ENCODE measurements at places on chromosomes 12 and 14.

- no peak for DNase-seq
- H3K4me3 ChIP-seq, result no peak overlapping the region
- peaks cover 3% of the 10 kb centered on the region for H3K4me1 ChIP-seq
- H3K27me3 ChIP-seq, result no peaks in the 10 kb centered on the region
- no peaks in the 10 kb centered on the region for H3K36me3 ChIP-seq
These were observed 3.0 kb downstream of the SMCO3 start for GRCh38 chr12:14810953-14811483.

GRCh38 chr14:20617138-20618003 is 24.1 kb downstream of the OR6S1 start:
- no peaks in the 10 kb centered on the region for H3K36me3 ChIP-seq
- no peak overlapping the region for H3K4me3 ChIP-seq
- H3K27me3 ChIP-seq, result peaks cover 1% of the 10 kb centered on the region
- DNase-seq, result no peak

DNA sequence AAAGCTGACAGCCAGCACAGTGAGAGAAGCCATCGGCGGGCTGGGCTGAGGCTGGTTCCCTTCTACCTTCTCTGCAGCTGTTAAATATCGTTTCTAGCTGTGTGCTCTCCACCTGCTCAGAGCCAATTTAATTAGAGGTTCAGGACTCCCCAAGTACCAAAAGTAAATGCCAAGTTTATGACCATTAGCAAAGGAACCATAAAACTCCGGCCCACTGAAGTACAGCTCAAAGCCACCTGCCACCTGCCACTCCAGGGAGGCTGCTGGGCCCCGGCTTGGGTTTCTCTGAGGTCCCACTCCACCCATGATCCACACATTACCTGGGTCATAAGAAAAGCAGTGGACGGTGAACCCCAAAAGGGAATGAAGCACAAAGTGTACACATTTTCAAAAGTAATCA is 272.8 kb downstream of the KSR2 start:
- no peak overlapping the region for H3K27ac ChIP-seq
- H3K27me3 ChIP-seq, result no peaks in the 10 kb centered on the region
- no peak for DNase-seq
- H3K36me3 ChIP-seq, result no peaks in the 10 kb centered on the region
- no peak overlapping the region for H3K4me3 ChIP-seq

DNA sequence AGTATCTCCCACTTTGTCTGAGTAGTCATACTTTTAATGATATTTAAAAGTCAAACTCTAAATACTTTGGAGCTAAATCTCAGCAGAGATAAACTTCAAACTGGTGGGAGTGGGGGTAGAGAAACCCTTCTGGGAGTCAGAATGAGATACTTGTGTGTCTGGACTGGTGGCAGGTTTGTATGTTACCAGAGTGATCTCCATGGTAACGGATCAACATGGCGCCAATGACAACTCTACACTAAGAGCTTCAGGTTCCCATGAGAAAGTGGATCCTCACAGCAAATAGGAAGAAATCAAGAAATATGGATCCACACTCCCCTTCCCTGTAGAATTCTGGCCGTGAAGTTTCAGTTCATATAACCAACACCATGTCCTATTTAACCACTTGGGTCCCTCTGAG is 121.9 kb downstream of the ETV6 start:
- no peaks in the 10 kb centered on the region for H3K27me3 ChIP-seq
- H3K4me3 ChIP-seq, result no peak overlapping the region
- no peaks in the 10 kb centered on the region for H3K36me3 ChIP-seq
- H3K27ac ChIP-seq, result no peak overlapping the region
- no peak for DNase-seq

- H3K27ac ChIP-seq, result no peak overlapping the region
- no peaks in the 10 kb centered on the region for H3K27me3 ChIP-seq
- H3K4me3 ChIP-seq, result no peak overlapping the region
- no peak for DNase-seq
- H3K36me3 ChIP-seq, result no peaks in the 10 kb centered on the region
These were observed 40.4 kb upstream of the GTF2A1 start for GRCh38 chr14:81261176-81261575.

- peak overlapping the region; percentile 73 for H3K27ac ChIP-seq
- no peak for DNase-seq
- H3K27me3 ChIP-seq, result no peaks in the 10 kb centered on the region
- peaks cover 94% of the 10 kb centered on the region for H3K36me3 ChIP-seq
- peaks cover 99% of the 10 kb centered on the region for H3K4me1 ChIP-seq
These were observed 73.1 kb downstream of the BCL11B start for GRCh38 chr14:99198746-99199502.

DNA sequence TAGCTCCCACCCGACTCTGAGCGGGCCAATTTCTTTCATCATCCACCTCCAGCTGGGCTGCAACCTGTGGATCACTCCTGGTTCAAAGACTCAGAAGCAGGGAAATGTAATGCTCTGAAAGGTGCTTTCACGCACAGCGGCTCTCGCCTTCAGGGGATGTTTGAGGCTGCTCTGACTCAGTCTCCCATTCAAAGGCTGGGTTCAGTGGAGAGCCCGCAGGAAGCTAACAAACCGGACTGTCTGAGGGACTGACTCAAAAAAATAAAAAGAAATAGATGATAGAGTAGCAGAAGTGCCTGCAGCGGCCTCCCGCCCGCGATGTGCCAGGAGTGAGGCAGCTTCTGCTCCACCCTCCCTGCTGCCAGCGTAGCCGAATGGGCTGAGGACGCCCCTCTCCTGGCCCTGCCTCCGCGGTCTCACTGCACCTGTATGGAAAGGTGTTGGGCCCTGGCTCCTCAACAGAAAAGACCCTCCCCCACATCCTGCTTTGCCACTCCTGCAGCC is 98.0 kb downstream of the GCH1 start:
- no peaks in the 10 kb centered on the region for H3K27me3 ChIP-seq
- H3K27ac ChIP-seq, result no peak overlapping the region
- H3K36me3 ChIP-seq, result no peaks in the 10 kb centered on the region
- DNase-seq, result no peak

- H3K27ac ChIP-seq, result no peak overlapping the region
- H3K4me1 ChIP-seq, result no peaks in the 10 kb centered on the region
- no peaks in the 10 kb centered on the region for H3K36me3 ChIP-seq
- no peak for DNase-seq
- no peak overlapping the region for H3K4me3 ChIP-seq
- no peaks in the 10 kb centered on the region for H3K27me3 ChIP-seq
These were observed 142.5 kb upstream of the RTL1 start for GRCh38 chr14:101046071-101046470.

Data from T-cell (primary cell).